ENCODE measurements at places on chromosomes 1 and 21.

DNA sequence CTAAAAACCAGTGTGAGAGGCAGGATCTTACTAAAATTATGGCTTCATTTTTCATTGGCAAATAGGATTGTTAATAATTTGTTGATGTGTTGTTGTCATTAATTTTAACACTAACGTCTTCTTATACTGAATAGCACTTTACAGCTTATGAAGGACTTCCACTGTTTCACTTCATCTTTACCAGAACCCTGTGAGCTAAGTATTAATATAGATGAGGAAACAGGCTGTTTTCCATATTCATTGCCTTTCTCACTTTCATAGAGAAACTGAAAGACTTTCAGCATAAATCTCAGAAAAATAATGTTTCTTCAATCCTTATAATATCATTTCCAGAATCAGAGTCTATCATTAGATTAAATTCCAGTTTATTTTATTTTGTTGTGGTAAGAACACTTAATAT, 8.5 kb downstream of the MAP10 start:
- DNase-seq: no peak

DNA sequence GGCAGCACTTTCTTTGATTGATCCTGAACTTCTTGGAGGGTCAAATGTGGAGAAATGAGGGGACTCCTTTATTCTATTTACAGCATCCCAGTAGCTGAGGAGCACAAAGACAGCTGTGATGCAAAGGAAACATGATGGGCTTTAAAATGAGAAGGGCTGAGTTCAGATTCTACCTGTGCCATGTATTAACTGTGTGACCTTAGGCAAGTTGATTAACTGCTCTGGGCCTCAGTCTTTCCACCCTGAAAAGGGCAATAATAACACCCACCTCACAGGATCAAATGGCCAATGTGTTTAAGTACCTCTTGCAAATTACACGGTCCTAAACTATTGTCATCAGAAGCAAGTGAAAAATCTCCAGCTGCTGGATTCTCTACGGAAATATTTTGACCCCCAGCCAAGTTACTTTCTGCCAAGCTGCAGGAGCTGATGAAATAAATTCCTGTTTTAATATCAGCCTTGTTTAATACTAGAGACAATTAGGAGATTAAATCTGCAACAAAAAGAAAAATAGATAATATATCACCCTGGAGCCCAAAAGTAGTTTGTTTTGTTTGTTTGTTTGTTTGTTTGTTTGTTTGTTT, 15.7 kb downstream of the TMEM81 start:
- DNase-seq: no peak

- DNase-seq: no peak
These were observed 15.2 kb downstream of the NDC1 start for GRCh38 chr1:53822931-53823330.

GRCh38 chr1:96521994-96522760, 199.4 kb upstream of the PTBP2 start:
- DNase-seq: no peak

GRCh38 chr1:240031009-240031408, 60.7 kb upstream of the FMN2 start:
- no peak for DNase-seq

DNA sequence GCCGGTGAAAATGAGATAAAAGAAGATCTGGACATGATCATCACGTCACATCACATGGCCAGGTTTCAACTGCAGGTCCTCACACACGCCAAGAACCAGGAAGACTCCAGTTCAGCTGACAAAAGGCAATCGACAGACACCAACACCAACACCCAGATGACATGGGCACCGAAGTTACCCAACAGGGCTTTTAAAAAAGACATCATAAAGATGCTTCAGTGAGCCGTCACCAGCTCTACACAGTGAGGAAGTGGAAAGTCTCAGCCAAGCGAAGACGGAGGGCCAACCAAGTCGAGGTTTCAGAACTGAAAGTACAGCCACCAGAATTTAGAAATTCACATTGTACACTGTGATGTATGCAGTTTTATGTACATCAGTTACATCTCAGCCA, 154.3 kb upstream of the COL6A1 start:
- DNase-seq: no peak

GRCh38 chr21:38219049-38219628, 37.7 kb upstream of the KCNJ15 start:
- DNase-seq: peak; percentile 33

Data from activated CD4-positive, alpha-beta T cell treated with anti-CD3 and anti-CD28 coated beads for 1 hour (primary cell).